ENCODE measurements at places on chromosomes 1 and 21. TPM values are rescaled to one million over a fixed set of nuclear protein-coding genes. Genes with fewer than 3 reads are reported as not detected.
A peak's percentile ranks its signal among the peaks of the same experiment; 100 is the strongest.

DNA sequence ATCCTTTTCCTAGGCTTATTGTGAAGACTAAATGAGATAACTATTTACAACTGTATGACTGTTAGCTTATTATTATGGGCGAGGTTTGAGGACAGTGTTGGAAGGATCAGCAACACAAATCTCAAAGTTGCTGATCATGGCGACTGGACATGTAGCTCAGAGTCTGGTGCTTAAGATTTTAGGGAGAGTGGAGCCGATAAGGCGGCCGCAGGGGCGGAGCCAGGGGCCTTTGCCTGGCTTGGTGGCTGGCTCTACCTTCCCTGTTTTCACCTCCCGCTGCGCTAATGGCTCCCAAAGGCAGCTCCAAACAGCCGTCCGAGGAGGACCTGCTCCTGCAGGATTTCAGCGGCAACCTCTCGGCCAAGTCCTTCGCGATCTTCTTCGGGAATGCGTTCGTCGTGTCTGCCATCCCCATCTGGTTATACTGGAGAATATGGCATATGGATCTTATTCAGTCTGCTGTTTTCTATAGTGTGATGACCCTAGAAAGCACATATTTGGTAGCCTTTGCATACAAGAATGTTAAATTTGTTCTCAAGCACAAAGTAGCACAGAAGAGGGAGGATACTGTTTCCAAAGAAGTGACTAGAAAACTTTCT lies 45.5 kb downstream of the GIPC2 start:
- DNase-seq, result peak; percentile 59

DNA sequence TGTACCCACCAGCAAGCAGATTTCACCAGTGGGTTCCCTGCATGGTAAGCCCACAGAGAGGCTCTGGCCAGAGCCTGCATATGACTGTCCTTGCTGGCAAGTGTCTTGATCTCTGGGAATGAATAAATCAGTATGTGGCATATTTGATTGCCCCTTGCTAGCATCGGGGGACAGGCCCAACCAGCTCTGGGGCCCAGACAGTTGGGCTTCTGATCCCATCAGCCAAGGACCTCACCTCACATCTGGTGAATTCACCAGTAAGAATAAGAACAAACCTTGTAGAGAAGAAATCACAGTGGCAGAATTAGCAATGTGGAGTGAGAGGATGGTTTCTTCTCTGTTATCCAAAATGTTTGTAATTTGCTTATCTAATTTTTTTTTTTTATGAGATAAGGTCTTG lies 15.9 kb downstream of the SLC1A7 start:
- no peak for DNase-seq

DNA sequence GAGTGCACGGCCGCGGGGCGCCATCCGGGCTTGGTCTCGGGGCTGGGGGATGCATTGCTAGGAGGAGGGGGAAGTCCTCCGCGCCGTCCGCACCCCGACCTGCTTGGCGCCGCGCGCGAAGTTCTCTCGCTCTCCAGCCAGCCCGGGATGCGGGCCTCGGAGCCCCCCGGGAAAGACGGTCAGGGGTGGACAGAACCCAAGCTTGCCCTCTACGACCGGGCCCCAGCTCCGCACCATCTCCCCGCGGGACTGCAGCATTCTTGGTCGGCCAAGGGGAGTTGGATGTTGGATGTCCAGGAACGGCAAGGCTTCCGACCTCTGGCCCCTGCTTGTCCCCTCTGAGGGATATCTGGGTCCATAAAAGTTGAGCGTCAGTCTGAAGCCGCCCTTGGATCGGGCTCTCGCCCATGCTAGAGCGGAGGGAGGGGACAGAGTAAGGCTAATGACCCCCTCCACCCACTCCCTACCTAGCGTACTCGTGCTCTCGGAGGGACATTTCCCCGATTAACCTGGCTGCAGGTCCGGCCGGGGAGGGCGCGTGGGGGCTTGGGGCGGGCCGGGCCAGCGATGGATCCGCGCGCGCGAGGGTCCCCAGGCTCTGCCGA lies 522 bp downstream of the DISP3 start:
- no peak for DNase-seq

GRCh38 chr1:221025956-221026355 lies 146.7 kb downstream of the HLX start:
- DNase-seq, result no peak

GRCh38 chr1:77978293-77978968 lies 441 bp downstream of the FUBP1 start:
- peak; percentile 88 for DNase-seq

- no peak for DNase-seq
Observed at GRCh38 chr1:81157686-81158085, 643.0 kb upstream of the ADGRL2 start.

- no peak for DNase-seq
Observed at GRCh38 chr1:153841463-153841994, 66.3 kb downstream of the SLC27A3 start.

- peak; percentile 91 for DNase-seq
Observed at GRCh38 chr1:40653851-40654537, 11.5 kb downstream of the RIMS3 start.

GRCh38 chr21:40923407-40923806 lies 76.4 kb upstream of the DSCAM start:
- no peak for DNase-seq

DNA sequence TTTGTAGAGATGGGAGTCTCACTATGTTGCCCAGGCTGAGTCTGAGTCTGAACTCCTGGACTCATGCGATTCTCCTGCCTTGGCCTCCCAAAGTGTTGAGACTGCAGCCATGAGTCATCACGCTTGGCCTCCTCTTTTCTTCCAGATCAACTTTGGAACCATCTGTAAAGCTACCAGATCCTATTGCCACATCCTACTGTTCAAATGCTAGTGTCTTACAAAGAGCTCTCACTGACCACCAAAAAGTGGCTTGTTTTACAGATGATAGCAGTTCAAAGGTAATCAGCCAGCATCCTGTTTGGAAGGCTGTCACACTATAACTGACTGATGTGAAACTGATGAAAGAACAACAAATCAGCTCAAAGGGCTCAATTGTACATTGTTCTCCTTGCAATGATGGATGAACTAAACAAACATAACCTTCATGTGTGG lies 221.6 kb downstream of the AKT3 start:
- no peak for DNase-seq

DNA sequence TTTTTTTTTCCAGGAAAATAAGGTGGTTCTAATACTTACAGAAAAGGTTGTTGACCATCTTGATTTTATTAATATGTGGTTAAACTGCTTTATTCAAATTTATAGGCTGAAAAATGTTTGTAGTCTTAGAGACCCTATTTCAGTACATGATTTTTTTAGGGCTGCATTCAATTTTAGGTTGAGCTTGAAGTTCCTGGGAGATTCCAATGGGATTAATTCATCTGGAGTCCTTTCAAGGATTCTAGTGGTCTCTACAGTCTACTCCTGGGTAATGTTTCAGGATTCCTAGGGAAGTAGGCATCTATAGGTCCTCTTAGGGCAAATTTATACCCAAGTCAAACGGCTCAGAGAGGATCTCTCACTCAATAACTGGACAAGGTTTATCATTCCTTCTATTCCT lies 126.7 kb downstream of the HMCN1 start:
- no peak for DNase-seq

GRCh38 chr1:234768569-234769283 lies 158.7 kb upstream of the IRF2BP2 start:
- DNase-seq, result no peak

DNA sequence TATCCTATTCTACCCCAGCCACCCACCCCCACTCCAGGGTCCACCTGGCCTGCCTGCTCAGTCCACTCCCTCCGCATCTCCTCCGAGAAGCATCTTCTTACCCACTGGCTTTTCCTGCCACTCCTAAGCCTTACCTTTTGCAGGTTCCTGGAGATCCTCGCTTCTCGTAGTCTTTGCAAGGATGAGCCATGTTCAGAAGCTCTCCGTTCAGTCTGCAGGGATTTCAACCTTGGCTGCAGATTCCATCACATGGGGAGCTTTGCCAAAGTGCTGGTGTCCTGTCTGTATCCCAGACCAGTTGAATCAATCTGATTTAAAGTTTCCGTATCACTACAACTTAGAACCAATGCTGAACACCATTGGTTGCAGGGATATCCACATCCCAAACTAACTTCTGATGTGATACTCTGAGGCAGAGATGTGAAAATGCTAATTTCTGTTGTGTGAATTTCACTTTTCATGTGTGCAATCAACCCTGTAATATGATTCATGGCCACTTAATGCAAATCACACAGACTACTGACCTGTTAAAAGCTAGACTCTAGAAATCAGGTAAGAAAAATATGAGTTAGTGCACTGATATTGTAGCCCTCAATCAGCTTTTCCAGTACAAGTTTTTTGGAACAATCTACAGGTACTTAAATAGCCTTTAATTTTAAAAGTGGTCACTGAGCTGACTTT lies 61.9 kb downstream of the CAPN2 start:
- DNase-seq, result no peak

DNA sequence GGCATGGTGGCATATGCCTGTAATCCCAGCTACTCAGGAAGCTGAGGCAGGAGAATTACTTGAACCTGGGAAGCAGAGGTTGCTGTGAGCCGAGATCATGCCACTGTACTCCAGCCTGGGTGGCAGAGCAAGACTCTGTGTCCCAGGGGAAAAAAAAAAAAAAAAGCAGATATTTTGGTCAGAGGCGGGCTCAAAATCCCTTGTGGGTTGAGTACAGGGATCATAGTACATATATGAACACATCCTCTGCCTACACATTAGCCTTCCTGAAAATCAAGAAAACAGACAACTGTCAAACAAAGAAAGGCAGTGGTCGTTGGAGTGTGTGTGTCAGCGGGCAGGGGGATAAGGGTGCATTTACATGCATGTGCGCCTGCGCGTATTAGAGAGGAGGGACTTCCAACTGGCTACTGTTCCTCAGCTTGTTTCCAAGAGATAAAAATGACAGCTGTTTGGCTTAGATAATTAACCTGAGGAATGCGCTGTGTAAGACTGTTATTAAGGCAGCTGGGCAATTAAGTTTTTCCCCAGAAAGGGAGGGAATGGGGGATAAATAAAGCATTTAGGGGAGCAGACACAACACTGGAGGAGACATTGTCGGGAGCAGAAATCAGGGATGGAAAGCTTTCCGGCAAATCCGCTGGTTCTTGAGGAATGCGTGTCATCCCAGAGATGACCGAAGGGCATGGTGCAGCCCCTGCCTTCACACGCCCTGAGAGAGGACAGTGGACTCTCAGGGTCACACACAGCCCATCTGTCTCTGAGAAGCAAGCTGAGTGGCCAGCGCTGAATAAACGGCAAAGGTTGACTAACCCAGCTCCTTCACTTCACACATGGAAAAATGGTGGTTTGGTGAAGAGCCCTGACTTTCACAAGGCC lies 6.4 kb downstream of the LAMB3 start:
- DNase-seq, result peak; percentile 65

DNA sequence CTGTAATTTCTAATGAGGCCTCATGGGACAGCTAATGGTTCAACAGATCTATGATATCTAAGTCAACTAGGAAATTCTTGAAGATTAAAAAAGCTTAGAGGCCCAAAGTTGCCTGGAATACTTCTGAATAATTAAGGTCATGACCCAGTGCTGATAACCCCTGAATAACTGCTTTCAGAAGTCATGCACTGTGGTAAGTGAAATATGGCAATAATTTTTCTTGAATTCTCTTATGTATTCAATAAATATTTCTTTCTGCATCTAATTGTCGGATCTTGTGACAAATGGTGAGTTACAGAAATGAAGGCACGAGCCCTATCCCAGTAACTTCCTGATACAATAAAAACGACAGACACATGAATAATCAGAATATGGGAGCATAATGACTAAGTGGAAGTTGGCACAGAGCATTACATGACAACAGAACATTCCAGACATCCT lies 219.3 kb upstream of the GREM2 start:
- no peak for DNase-seq

The S100A5 gene
- not detected for total RNA-seq

The TMEM82 gene
- not detected for total RNA-seq

The HES5 gene
- not detected for total RNA-seq

The LIN9 gene
- total RNA-seq, result 19.4 TPM

Data from K562 (cell line).